ENCODE measurements at places on chromosomes 1 and 21.

- DNase-seq, result no peak
These were observed 28.1 kb downstream of the SFPQ start for GRCh38 chr1:35164893-35165292.

- DNase-seq, result no peak
These were observed 545.4 kb downstream of the ADGRL2 start for GRCh38 chr1:82346141-82346540.

DNA sequence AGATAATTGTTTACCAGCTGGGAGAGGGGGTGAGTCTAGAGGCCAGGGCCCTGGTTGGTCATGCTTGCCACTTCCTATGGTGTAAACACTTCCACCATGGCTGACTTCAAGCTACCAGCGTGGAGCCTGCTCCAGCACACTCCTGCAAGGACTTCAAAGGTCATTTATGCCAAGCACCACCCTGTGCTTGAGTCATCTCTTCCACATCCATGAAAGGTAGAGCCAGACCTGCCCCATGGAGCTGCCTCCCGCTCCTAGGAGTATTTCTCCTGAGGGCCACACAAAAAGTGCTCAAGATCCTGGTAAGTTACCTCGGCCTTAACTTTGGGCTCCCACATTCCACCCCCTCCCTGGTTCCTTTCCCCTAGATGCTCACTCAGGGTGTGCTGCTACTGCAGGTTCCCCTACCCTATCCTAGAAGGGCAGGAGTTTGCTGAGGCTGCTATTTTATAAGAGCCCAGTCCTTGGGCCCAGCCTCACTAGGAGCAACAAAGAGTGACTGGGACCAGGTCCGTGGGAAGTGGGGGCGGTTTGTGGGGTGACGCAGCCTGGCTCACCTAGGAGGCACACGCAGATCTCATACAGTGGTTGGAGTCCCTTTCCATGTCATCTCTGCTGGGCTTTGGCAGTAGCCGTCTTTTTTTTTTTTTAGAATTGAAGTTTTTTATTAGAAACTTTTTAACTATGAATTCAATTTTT lies 2.4 kb downstream of the RAB7B start:
- no peak for DNase-seq

GRCh38 chr1:244419024-244419423 lies 32.7 kb downstream of the ADSS2 start:
- no peak for DNase-seq

DNA sequence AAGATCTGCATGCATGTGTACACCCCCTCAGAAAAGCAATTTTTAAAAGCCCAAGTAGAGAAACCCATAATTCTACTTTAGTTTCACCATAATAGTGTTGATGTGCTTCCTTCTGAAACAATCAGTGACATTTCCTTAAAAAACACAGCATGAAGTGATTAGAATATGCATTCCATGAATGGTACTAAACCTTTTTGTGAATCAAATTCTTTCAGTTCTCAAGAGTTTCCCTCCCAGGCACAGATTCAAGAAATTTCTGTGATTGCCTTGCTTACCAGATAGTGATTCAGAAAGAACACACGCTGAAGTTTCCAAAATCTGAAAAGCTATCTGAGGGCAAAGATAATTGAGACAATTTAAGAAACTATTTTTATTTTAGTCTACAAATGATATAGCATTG lies 136.4 kb upstream of the ADGRL2 start:
- no peak for DNase-seq

DNA sequence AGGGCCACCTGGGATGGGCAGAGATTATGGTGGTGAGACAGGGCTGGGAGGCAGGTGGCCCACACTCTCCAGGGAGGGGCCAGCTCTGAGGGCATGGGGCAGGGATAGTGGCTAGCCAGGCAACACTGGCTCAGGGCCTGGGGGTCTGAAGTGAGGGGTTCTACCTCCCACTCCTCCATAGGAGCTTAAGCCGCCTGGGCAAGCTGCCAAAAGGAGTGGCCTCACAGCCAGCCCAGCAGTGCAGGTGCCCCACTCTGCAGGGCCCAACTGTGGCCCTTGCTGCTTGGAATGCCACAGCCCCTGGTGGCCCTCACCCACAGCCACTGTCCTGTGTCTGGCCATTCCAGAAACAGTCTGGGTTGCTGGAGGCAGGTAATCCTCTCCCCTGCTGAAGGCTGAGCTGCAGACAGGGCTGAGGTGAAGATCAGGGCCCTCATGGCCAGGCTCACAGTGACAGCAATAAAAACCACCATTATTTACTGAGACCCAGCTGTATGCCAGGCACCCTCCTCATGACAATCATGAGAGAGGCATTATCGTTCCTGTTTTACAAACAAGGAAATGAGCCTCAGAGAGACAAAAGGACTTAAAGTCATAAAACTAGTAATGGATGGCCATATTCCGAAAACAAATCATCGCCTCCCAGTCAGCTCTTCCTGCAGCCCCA lies 31.0 kb downstream of the KIF21B start:
- peak; percentile 20 for DNase-seq

- no peak for DNase-seq
These were observed 7.1 kb upstream of the TMEM61 start for GRCh38 chr1:54973205-54973921.

DNA sequence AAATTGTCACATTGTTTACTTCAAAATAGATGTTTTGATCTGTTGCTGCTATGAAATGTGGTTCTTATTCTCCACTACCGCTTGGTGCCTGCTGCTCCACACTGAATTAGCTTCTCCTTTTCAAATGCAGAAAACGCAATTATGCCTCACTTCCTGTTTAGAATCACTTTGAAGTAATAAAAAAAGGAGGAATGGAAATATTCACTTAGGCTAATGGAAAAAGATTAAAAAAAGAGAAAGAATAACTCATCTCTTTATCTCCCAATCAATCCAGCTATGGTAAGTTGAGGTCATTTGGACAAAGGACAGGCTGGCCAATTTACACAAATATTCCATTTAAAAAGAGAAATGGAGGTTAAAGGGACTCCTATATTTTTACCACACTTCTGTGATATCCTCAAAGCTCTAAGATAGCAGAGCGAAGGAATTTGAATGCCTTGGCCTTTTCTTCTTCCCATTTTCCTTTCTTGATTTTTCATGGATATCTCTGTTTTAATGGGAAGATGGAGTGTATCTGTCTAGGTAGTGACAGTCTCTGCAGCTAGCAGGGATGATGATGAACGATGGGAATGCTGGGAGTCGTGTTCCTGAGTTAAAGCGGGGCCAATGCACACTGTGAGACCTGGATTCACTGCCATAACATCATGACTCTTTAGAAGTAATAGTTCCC lies 35.7 kb downstream of the RGS5 start:
- no peak for DNase-seq

DNA sequence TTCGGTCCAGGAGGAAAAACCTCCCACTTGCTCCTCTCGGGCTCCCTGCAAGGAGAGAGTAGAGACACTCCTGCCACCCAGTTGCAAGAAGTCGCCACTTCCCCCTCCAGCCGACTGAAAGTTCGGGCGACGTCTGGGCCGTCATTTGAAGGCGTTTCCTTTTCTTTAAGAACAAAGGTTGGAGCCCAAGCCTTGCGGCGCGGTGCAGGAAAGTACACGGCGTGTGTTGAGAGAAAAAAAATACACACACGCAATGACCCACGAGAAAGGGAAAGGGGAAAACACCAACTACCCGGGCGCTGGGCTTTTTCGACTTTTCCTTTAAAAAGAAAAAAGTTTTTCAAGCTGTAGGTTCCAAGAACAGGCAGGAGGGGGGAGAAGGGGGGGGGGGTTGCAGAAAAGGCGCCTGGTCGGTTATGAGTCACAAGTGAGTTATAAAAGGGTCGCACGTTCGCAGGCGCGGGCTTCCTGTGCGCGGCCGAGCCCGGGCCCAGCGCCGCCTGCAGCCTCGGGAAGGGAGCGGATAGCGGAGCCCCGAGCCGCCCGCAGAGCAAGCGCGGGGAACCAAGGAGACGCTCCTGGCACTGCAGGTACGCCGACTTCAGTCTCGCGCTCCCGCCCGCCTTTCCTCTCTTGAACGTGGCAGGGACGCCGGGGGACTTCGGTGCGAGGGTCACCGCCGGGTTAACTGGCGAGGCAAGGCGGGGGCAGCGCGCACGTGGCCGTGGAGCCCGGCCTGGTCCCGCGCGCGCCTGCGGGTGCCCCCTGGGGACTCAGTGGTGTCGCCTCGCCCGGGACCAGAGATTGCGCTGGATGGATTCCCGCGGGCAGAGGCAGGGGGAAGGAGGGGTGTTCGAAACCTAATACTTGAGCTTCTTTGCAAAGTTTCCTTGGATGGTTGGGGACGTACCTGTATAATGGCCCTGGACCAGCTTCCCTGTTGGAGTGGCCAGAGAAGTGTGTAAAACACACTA lies 45.3 kb downstream of the MRPL39 start:
- DNase-seq, result peak; percentile 82

GRCh38 chr1:231357187-231357772 lies 19.2 kb downstream of the SPRTN start:
- DNase-seq, result no peak

DNA sequence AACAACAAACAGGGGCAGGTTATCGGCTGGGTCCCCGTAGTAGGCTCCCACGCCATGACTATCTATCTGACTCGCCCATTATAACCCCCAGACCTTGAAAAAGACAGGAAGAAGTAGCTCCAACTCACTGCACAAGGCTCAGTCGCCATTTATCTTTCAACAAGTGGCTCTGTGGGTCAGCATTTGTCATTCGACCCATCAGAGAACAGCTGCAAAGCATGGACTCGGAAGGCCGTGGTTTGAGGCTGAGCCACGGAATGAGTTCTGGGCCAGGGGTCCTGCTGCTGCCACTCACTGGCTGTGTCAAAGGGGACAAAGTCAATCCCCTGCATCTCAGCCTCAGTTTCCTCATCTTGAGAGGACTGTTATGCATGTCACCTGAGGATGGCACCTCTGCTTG lies 131.0 kb downstream of the DMRTA2 start:
- DNase-seq, result no peak

- no peak for DNase-seq
These were observed at the start of gene RNF223 for GRCh38 chr1:1073743-1074587. Gene RNF223, minus strand, starts transcription at chr1:1074306. Its CDS starts 1,740 bp downstream, at chr1:1072566.

DNA sequence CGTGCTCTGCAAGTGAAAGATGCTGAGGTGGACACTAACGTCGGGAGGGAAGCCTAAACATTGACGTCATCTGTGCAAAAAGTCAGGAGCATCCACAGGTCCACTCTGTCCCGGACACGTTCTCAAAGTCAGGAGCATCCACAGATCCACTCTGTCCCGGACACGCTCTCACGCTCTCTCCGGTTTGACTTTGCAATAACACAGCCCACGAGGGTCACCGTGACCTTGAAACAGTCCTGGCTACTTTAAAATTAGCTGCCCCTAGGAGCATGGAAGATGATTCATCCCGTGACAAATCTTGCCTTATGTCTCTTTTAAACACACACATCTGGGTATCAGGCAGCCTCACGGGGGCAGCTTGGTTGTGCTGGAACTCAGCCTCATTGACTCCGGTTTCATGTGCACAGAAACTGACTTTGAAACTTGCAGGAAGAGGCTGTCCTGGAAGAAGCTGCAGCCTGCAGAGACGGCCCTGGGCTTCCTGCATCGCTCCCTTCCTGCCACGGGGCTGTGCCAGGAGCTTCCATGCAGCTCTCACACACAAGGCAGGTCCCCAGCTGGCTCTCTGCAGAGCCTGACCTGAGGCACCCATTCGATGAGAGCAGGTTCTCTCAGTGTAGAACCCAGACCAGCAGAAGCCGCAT lies 18.1 kb upstream of the COL18A1 start:
- peak; percentile 73 for DNase-seq
